ENCODE measurements at places on chromosomes 1 and 21.
A peak's percentile ranks its signal among the peaks of the same experiment; 100 is the strongest.

DNA sequence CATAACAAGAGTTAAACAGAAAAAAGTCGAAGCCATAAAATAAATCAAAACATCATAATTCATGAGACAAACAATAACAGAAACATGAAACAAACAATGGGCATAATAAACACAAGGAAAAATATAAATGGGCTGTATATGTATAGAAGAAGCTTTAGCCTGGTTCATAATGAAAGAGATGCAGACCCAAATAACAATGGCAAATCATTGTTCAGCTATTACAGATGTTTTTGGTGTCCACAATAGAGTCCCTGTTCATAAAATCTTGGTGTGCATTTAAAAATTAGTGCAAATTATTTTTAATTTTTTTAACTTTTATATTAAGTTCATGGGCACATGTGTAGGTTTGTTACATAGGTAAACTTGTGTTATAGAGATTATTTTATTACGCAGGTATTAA, 1185.9 kb upstream of the B3GALT2 start:
- DNase-seq, result no peak

DNA sequence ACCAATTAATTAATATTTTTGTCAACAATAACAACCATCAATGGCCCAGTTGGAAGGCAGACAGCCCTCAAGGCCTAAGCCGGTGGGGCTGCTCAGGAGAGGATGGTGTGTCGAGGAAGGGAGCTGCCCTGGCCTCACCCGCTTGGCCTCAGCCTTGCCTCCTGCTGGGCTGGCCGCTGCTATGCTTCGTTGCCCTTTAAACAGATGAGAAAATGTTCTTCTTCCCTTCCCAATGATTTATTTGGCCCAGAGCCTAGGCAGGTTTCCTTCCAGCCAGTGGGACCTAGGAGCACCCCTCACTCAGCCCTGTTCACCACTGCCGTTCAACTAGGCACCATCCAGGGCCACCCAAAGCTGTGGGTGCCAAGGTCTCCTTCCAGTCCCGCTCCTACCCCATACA, 3.1 kb upstream of the ADGRB2 start:
- DNase-seq, result no peak

GRCh38 chr1:178273707-178274410, 180.0 kb downstream of the RASAL2 start:
- no peak for DNase-seq

GRCh38 chr1:13826591-13826990, 126.6 kb downstream of the PRDM2 start:
- DNase-seq, result no peak

DNA sequence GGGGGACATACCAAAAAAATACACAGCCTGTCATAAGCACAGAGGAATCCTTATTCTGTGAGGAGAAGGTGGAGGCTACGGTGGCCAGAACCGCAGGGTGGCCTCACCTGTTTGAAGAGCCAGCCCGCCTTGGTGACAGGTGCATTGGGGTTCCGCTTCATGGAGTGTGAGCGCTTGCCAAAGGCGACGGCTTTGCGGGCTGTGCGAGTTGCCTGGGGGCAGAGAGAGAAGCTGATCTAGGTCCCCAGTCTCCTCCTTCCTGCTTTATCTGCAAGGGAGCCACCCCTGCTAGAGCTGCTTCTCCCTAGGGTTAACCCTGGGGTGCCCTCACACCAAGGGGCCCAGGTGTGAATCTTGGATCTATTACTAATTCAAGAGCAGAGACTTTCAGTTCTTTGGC, 54.3 kb upstream of the GOLT1A start:
- DNase-seq, result no peak

DNA sequence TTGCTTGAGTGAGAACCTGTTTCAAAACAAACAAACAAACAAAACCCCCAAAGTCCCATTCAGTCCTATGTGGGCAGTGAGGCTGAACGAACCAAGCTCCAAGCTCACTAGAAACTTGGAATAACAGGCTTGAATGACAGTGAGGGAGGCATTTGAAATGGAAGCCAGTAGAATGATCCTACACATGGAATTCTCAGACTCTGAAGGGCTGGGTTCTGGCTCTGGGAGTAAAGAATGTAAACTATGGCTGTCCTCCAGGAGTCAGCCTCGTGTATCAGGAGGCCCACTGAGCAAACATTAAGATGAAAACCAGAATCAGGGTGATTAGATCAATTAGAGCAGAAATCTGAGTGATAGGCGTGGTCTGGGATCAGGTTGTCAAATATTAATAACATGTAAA, 14.9 kb downstream of the PCP4L1 start:
- DNase-seq, result no peak

GRCh38 chr1:242240077-242240476, 241.2 kb upstream of the MAP1LC3C start:
- DNase-seq, result no peak

DNA sequence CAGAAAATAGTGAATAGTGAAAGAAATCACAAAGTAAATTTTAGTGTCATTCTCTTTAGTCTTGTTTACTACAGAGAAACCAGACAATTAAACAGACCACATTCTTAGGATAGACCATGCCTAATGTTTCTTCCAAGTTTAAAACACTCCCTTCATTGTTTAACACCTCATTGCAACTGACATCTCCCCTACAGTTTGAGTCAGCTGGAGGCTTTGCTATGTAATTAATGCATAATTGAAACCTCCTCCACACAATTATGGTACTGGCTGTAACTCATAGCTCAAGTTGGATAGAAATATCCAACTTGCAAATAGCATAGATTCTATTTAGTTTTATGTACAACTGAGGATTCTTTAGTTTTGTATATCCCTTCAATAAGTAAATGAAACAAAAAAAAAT, 35.2 kb upstream of the B3GALT2 start:
- no peak for DNase-seq

- DNase-seq, result no peak
These were observed 65.1 kb upstream of the TMEM51 start for GRCh38 chr1:15088281-15088971.

DNA sequence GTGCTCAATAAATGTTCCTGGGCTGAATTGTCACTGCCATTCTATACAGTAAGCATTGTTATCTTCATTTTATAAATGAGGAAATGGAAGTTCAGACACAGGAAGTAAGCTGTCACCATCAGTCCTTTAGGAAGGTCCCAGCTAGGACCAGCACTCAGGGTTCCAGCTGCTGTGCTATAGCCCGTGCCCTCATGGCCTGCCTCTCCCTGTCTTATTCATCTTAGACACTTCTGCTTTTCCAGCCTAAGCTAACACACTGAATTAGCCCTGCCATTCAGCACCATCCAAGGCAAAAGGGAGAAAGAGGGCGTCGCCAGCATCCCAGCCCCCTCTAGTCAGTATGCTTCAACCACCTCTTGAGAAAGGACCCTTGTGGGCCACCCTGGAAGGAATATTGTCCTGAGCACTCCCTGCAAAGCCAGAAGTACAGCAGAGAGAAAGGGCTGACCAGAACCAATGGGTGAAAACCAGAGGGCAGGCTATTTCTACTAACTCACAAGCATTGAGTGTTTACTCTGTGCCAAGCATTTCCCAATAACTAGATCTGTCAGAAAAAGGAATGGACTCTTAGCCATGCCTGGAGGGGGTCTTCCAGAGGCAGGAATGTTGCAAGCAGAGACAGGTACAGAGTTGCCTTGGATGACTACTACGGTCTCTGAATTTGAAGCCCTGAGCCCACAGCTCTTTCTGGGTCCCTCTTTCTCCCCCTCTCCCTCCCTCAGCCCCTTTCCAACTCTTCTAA, 77.9 kb upstream of the NFIA start:
- DNase-seq, result no peak

DNA sequence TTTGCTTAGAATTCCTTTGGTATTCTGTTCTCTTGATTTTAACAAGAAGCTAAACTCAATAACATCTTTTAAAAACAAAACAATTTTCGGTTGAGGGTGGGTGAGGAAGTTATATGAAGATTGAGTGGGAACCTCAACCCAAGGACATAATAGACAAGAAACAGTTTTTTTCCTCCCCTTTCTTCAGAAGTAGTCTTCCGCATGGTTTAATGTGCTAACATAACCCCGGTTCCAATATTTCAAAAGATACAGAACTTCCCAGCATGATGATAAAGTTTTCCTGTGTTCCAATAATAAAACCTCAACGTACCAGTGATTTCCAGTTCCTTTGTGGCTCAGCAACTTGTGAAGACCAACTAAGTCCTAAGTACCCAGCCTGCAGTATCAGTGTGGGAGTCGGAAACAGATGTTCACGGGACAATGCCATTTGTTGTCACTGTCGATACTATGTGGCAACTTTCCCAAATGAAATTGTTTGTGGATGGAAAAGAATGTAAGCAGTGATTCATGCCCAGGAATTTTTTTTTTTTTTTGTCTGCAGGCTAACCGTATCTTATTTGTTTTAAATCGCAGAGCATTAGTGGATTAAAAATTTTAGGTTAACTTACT, 48.5 kb downstream of the NR5A2 start:
- DNase-seq, result no peak

- DNase-seq, result no peak
These were observed 155.0 kb upstream of the BEND5 start for GRCh38 chr1:48931506-48932192.

GRCh38 chr1:28175955-28176485, 470 bp downstream of the PTAFR start:
- DNase-seq, result no peak

- peak; percentile 83 for DNase-seq
These were observed 2.8 kb downstream of the SKI start for GRCh38 chr1:2230781-2231531.

DNA sequence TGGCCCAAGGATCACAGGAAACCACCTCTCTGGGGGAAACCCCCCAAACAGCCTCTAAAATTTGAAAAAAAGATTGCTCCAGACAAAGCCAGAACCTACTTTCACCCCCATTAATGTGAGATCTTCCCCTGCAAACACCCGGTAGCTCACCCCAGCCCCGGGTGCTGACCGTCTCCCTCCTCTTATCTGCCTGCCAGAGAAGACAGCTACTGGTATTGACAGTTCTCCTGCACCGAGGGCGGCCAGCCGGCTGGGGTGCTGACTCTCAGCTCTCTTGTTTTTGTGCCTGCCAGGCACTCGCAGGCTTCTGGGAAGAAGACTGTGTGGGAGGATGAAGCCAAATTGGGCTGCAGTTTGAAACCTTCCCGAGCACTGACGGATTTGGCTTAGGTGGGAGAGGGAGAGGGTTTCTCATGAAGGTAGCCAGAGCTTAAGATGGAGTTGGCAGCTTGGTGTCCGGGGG, 48.2 kb downstream of the RASSF5 start:
- peak; percentile 76 for DNase-seq

DNA sequence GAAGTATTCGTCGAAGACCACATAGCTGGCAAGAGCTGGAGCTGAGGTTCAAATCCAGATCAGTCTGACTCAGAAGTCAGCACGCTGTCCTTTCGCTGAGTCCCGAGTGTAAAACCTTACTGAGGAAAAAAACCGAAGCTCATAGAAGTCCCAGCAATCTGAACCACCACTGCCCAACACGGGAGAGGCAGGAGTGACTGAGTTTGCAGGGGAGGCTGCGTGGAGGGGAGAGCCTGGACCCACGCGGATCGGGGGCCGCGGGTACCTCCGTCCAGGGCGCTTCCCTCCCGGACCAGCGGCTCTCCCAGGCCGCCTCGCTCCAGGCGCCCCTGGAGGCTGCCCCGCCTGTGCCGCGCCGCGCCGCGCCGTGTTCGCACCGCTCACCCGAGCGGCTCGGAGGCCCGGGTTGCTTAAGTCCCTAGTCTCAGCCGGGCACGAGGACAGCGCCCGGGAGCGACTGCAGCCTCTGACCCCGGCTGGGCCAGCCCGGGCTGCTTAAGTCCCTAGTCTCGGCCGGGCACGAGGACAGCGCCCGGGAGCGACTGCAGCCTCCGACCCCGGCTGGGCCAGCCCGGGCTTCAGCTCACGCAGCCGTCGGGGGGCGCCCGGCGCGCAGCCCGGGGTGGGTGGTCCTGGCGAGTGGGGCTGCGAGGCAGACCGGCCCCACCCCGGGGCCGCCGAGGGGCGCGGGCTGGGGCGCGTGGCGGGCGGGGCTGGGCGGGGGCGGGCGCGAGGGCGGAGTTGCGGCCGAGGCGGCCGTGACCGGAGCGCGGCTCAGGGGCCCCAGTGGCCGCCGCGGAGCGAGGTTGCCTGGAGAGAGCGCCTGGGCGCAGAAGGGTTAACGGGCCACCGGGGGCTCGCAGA, at the start of gene ADAMTSL4:
Gene ADAMTSL4, plus strand, starts transcription at position 777 of the 864 bp plus-strand sequence. CDS start 2,881 bp downstream, outside the sequence.
- DNase-seq, result peak; percentile 75

Measured in activated effector memory CD4-positive, alpha-beta T cell treated with anti-CD3 and anti-CD28 coated beads, Interleukin-2, amount 50 U/mL, for 16 hours (primary cell).